AG20443 (cell line): ENCODE measurements at places on chromosomes 2 and 18.

GRCh38 chr2:64998658-64999061, 9.5 kb downstream of the SLC1A4 start:
- DNase-seq = peak; percentile 32

DNA sequence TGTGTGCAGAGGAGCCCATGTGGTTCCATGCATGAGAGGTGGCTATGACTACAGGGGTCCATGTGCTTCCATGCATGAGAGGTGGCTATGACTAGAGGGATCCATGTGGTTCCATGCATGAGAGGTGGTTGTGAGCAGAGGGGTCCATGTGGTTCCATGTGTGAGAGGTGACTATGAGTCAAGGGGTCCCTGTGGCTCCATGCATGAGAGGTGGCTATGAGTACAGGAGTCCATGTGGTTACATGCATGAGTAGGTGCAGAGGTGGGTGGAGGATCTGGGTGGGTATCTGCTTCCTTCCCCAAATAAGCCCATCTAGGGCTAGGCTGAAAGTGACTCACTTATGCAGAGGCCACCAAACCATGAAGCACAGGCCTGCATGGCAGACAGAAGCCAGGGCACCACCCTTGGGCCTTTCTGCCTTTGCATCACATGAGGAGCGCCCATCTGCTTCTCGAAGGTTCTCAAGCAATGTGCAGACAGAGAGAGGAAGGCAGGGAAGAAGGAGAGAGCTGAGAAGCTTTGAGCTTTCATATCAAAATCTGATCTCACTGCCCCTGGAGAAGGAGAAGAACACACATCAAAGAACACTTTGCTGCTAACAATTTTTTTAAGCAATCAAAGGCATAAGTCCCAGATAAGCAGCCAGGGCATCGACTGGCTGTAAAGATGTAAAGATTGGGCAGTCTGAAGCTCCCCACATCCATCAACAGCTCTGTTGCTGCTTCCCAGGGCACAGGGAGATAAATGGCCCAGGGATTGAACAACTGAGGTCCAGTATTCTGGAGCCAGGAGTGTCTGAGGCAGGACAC, 137.6 kb downstream of the TNS1 start:
- DNase-seq = no peak

GRCh38 chr18:63105636-63106316, 213.8 kb downstream of the BCL2 start:
- DNase-seq = no peak

DNA sequence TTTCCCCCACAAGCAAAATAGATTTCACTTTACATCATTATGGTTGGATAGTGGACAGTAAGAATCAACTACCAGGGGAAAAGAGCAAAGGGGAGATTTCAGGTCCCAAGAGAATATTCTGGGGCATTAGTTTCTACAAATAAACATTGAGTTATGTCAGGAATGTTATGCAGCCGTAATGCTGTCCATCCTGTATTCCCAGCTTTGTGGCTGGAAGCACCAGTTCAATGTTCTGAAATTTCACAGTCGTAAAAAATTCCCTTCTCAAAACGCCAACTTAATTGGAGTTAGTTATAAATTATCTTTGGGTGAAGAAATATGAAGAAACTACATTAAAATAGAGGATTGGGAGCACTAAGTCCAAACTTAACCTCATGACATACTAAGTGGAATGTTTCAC, 141.5 kb upstream of the FIGN start:
- DNase-seq = peak; percentile 41

DNA sequence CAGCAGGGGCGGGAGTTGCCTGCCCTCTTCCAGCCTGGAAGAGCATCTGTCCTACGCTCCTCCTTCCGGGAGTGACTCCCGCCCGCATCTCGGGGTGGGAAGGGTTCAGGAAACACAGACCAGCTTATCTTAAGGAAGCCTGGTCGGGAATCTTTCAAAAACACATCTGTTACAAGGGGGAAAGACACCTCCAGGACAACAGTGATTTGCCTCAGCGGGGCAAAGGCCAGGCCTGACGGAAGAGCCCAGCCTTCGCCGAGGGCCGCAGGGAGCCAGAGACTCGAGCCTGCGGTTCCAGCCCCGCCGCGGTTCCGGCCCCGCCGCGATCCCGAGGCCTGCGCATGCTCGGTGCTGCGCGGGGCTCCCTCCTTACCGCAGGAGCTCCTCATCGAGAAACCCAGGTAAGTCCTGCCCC, 38.1 kb upstream of the TGIF1 start:
- peak; percentile 90 for DNase-seq

DNA sequence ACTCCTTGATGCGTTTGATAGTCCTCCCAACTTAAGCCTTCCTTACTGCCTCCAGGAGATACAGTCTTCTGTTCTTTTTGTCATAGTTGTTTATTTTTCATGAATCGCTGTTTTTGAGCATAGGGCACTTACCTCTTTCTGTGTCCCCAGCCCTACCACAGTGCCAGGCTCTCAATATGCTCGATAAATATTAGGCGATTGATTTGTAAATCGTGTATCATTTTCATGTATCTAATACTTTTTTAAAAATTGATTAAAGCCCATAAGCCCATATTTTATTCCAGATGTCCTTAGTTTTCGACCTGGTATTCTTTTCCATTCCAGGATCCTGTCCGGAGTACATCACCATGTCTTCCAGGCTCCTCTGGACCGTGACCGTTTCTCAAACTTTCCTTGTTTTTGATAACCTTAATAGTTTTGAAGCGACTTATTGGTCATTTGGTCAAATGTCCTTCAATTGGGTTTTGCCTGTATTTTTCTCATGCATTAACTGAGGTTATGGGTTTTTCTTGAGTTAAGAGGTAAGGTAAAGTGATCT, 444 bp upstream of the MMADHC start:
- DNase-seq = no peak

- no peak for DNase-seq
These were observed 410.6 kb upstream of the FIGN start for GRCh38 chr2:164146441-164146840.

DNA sequence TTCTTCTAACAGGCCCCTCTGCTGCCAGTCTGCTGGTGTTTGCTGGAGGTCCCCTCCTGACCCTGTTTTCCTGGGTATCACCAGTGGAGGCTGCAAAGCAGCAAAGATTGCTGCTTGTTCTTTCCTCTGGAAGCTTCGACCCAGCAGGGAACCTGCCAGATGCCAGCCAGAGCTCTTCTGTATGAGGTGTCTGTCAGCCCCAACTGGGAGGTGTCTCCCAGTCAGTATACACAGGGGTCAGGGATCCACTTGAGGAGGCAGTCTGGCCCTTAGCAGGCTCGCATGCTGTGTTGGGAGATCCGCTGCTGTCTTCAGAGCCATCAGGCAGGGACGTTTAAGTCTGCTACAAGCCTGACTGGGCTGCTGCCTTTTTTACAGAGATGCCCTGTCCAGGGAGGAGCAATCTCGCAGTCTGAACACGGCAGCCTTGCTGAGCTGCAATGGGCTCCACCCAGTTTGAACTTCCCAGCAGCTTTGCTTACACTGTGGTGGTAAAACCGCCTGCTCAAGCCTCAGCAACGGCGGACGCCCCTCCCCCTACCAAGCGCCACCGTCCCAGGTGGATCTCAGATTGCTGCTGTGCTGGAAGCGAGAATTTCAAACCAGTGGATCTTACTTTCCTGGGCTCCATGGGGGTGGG, 29.9 kb downstream of the CHCHD5 start:
- no peak for DNase-seq

DNA sequence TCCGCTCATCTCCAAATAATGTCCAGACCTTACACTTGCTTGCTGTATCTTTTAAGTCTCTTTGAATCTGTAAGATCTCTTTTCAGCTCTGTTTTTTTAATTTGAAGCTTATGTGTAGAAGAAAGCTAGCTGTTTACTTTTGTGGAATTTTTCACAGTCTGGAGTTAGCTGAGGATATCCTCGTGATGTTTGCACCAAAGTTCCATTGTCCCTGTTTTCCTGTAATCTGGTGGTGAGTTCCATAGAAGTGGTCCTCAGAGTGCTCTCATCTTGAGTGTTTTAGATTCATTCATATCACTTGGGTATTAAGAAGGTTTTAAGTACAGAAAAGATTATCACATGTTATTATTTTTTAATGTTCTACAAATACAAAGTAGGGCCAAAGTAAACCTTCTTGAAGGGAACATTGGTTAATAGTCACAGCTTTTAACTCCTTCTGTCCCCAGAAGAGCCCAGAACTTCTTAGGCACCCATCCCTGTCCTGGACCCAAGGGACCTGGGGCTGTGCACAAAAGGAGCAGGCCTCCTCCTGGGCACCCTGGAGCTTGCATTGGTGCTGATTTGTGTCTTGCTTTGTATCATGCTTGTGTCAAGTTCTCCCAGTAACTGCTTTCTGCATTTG, 15.0 kb downstream of the MLPH start:
- DNase-seq = no peak

DNA sequence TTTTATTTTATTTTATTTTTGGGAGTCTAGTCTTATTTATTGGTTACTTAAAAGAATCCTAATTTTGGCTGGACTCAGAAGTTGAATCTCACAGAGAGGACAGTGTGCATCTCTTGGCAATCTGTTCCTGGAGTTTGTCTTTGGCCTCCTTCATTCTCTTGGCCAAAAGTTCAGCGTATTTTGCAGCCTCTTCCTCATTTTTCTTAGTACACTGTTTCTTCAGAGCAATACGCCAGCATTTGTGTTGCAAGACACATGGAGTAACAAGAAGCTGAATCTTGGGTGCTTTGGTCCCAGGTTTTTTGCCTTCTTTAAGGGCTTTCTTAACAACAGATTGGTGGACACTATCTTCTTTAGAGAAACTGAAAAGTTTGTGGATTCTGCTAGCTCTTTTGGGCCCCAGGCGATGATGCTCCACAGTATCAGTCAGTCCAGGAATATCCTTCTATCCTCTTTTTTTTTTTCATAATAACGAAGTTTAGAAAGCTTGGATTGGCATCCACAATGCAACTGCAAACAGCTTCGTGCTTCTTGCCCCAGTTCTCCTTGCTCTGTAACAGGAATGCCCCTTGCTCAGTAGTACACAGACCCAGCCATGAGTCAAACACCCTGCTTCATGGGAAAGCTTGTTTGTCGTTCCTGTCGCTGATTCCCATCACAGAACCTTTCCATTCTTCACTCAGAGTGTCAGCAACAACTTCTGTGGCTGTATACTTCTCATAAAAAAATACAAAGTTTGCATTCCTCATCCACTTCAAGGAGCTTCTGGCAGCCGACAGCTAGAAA, 34.8 kb upstream of the RFX8 start:
- DNase-seq = peak; percentile 21

- DNase-seq = no peak
These were observed at the start of gene DAPL1 for GRCh38 chr2:158795195-158795924. Gene DAPL1, plus strand, starts transcription at chr2:158795317. Its CDS starts 56 bp downstream, at chr2:158795373.

GRCh38 chr2:68746408-68746807, 11.8 kb downstream of the ARHGAP25 start:
- no peak for DNase-seq

- no peak for DNase-seq
These were observed 9.8 kb downstream of the BOLA3 start for GRCh38 chr2:74137651-74138599.

DNA sequence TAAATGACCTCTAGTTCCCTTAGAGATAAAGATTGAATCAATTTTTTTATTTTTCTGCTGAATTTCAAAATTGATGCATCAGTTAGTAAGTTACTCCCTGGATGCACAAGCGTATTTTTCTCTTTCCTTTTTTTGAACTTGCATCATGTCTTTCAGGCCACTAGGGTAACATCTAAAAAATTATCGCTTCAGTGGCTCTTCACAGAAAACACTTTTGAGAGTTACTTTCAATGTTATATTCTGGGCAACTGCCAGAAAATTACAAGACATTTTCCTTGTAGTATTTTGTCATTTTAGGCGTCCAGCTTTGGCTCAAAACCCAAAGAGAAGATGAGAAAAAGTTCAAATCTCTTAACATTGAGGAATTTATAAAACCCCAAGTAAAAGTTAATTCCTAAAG, 59.8 kb downstream of the DSEL start:
- DNase-seq = no peak

GRCh38 chr2:234218266-234219045, 168.0 kb downstream of the SPP2 start:
- peak; percentile 29 for DNase-seq

GRCh38 chr2:158619496-158619895, 162.7 kb downstream of the PKP4 start:
- DNase-seq = no peak

- no peak for DNase-seq
These were observed 36.9 kb upstream of the EPAS1 start for GRCh38 chr2:46260305-46260704.
